ENCODE measurements at places on chromosomes 3 and 15.

DNA sequence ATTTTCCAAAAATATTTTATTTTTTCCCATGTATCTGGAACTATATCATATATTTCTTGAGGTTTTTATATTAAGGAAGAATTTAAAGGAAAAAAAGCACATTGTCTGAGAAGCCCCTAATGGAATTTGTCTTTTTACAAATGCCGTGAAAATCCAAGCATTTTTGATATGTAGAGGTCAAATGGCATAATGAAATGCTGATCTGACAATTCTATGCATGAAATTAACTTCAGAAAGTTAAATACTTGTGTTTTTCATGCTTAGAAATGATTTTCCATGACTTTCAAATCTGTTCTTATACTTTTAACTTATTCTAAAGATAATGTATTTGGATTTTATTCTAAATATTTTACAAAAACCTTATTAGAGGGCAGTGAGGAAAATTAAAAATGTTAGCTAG lies 119.2 kb downstream of the NR1I2 start:
- DNase-seq: no peak

- DNase-seq: no peak
Observed at GRCh38 chr3:59752925-59753324, 703.1 kb upstream of the CFAP20DC start.

GRCh38 chr3:69090021-69090420 lies 5.3 kb downstream of the ARL6IP5 start:
- no peak for DNase-seq

GRCh38 chr15:93759629-93760028 lies 471.7 kb upstream of the MCTP2 start:
- no peak for DNase-seq

DNA sequence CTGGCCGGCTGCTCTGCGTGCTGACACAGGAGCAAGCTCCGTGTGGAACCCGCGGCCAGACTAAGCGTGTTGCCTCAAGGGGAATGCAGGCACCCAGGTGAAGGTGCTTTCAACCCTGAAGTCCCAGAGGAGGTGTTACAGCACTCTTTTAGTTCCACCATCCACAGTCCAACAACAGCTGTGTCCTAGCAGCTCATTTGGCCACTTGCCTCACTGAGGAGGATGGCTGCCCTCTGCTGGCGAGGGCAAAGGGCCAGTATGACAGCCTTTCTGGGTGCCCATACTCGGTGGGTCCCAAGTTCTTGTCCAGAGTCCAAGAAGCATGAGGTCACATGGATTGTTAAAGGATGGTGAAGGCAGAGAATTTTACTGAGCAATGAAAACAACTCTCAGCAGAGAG lies 87.8 kb downstream of the C3orf85 start:
- no peak for DNase-seq

- no peak for DNase-seq
Observed at GRCh38 chr15:49301562-49301961, 121.5 kb upstream of the FGF7 start.

- DNase-seq: no peak
Observed at GRCh38 chr3:15360788-15361493, 28.6 kb upstream of the SH3BP5 start.

DNA sequence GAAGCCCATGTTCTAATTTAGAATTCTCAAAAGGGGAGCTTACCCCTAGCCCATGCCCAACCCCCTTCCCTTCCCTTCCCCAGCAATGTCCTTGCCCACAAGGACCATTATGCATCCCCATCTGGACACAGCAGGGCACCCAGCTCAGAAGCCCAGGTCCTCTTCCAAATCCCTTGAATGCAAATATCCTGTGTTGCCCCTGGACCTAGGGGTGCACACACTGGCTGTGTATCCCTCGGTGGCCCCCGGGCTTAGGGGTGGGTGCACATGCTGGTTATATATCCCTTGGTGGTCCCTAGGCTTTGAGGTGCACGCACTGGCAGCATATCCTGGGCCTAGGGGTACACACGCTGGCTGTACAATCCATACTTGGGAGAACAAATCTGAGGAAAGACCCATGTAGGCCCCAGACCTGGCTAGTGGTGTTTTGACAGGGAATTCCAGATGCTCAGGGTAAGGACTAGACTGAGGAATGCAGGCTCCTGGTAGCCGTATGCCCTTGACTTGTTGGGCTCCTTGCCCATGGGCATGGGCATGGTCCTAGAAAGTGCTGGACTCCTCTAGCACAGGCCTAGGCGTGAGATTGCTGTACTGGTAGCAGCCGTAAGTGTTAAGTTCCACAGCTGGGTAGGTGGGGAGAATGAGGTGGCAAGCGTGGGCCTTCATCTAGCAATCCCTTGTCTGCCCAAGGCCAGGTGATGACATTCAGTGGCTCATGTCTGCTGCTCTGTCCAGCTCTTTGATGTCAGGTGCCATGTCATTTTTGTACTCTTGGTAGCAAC lies 222.4 kb downstream of the OPA1 start:
- DNase-seq: no peak

- no peak for DNase-seq
Observed at GRCh38 chr3:73516631-73517030, 108.1 kb downstream of the PDZRN3 start.

- no peak for DNase-seq
Observed at GRCh38 chr15:40984406-40984805, 31.1 kb downstream of the CHAC1 start.
